ENCODE measurements at places on chromosomes 3 and 15.

DNA sequence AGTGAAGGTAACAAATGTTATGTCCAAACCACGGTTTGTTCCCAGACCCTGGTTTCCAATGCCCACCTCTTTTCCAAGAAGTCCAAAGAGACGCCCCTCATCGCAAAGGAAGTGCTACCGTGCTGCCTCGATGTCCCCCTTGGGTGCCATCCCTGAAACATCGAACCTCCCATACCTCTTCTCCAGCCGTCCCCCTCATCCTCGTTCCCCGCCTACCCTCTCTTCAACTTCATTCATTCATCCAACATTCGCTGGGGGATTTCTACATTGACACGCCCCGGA lies 467 bp downstream of the TIPIN start:
- DNase-seq, result no peak

DNA sequence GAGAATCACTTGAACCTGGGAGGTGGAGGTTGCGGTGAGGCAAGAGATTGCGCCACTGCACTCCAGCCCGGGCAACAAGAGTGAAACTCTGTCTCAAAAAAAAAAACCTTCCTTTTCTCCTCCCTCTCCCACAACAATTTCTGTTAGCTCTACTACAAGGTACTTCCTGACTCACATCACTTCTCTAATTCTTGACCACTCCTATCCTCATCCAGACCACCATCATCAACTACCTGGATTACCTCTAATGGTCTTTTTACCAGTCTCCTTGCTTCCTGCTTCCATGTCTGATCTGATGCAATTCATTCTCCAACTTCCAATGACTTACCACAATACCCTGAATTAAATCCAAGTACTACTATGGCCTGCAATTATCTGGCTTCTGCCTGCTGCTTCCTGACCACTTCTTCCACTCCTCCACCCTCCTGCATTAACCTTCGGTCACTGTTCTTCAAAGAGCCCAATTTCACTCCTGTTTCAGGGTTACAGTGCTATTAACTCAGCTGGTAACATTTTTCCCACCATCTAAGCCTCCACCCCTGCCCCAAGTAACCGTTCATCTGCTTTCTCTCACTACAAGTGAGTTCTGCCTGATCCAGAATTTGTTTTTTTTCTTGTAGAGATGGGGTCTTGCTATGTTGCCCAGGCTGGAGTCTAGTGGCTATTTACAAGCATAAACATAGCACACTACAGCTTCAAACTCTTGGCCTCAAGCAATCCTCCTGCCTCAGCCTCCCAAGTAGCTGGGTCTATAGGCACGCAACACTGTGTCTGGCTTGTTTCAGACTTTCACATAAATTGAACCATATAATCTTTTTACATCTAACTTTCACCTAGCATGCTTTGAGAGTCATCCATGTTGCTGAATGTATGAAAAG lies 27.8 kb downstream of the DCAF1 start:
- DNase-seq, result no peak

DNA sequence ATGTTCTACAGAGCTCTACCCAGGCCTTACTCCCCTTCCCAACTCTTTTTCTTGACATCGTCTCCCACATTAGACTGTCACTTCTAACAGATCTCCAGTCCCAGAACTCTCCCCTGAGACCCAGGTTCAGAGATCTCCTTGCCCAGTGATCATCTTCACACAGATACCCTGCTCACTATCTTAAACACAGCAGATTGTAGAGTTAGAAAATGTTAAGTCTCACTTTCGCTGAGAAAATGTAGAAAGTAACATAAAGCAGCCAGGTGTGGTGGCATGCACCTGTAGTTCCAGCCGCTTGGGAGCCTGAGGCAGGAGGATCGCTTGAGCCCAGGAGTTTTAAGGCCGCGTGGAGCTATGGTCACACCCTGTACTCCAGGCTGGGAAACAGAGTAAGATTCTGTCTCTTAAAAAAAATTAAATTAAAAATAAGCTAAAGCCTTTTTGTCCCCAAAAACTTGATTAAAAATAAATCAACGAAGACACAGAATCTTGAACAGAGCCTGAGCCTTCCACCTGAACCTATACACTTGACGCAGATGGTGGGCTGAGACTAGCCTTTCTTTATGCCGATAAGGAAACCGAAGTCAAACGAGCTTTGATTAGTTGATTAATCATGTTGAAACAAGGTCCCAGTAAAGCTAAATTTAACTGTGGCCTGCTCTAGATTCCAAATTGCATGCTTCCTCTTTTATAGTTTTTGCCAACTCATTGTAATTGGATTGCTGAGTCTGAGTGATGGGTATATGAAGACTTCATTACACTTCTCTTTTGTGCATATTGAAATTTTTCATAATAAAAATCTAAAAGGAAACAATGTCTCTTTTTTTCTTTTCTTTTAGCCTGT lies 31.3 kb upstream of the BLM start:
- DNase-seq, result no peak

DNA sequence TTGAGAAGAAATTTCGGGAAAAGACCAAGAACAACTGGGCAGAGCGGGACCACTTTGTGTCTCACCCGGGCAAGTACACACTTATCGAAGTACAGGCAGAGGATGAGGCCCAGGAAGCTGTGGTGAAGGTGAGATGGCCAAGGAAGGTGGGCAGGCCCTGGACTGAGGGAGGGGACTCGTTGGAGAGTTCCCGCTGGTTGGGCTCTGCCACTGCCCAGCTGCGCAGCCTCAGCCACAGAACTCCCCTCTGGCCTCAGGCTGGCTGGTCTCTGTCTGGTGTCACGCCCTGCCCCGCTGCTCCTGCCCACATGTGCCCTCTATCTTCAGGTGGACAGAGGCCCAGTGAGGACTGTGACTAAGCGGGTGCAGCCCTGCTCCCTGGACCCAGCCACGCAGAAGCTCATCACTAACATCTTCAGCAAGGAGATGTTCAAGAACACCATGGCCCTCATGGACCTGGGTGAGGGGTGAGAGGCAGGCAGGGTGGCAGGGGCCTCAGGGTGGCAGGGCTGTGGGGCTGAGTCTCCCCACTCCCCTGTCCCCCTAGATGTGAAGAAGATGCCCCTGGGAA lies 2.4 kb downstream of the PARP3 start:
- DNase-seq, result no peak

DNA sequence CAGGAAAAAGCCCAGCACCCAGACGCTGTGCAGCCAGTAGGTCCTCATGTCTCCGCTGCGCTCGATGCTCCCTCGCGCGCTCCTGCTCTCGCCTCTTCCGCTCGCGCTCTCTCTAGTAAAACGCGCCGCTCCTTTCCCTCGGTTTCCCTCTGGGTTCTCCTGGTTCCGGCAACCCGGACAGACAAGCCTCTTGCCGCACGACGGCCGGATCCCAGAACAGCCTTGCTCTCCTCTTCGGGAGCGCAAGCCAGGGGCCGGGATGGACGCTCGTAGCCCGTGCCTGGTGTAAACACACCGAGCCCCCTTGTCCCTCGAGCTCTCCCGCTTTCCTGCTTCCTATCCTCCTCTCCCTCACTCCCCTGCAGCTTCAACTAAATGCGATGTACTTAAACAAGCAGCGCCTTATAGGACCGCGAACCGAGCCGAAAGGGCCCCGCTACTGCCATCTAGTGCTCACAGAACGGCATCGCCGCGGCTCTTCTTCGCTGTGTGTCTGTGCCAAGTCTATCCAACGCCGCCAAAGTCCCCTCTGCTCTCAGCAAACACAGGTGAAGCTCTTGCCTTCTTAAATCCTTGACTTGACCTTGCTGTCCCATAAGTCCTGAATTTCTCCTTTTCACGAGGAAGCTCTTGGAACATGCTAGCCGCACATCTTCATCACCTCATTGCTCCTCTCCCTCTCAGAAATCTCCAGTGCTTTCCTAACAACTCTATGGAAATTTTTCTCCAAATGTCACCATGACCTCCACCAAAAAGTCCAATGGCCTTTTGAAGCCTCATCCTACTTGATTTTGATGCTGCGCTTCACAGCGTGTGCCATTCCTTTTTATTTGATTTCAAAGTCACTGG lies 1037.2 kb downstream of the IGSF11 start:
- peak; percentile 16 for DNase-seq

DNA sequence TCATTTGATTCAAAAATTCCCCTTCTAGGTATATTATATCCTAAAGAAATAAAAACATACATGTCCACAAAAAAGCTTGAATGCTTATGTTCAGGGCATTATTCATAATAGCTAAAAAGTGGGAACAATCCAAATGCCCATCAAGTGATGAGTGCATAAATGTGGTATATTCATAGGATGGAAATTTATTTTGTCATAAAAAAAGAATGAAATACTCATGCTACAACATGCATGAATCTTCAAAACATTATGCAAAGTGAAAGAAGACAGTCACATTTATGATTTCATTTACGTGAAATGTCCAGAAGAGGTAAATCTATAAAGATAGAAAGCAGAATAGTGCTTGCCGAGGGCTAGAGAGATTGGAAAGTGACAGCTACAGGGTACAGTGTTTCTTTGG lies 83.6 kb upstream of the SLC25A36 start:
- DNase-seq, result no peak

DNA sequence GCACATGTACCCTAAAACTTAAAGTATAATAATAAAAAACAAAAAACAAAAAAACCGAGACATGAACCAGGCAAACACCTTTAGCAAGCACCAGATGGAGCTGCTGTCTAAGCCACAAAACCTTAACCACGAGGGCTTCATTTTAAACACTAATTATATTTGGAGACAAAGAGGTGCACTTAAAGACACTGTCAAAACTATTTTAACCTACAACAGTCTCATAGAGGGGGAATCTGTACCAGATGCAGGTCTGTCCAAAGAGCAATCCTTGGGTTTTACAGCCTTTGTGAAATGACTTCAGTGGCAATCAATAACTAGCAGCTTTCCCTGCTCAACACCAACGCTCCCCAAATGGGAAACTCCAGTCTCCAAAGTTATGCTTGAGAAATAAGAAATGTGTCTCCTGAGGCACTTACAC lies 115.7 kb upstream of the TSPAN3 start:
- no peak for DNase-seq

DNA sequence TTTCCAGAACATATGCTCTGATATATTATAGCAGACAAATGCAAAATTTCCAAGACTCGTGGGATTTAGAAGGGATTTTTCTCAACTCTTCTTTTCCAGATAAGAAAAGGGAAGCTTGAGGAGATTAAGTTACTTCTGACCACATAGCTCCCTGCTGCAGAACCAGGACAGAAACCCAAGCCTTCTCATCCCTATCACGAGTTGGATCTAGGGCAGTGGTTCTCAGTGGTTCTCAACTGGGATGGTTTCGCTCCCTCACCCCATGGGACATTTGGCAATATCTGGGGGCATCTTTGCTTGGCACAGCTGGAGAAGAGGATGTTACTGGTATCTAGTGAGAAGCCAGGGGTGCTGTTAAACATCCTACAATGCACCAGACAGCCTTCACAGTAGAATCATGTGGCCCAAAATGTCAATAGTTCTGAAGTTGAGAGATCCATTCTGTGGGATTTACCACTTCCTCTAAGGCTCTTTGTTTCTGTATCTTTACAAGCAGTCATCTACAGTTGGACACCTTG lies 64.2 kb downstream of the LIPC start:
- no peak for DNase-seq

DNA sequence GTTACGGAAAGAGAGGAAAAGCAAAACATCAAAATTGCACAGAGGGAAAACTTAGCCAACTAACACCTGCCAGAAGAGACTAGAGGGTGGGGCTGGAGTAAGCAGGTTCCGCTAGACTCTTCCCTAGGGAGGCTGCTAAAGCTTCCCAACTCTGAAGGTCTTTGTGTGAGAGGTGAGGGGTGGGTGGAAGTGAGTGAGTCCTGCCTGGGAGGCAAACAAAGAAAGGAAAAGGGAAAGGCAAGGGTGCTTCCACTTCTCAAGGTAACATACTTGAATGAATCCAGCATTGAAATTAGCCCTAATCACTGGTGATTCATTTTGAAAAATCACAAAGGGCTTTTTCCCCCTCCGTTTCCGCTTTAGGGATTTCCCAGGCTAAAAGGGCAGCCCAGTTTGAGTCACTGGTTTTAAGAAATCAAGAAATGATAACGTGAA lies 220.5 kb upstream of the ADAMTS9 start:
- DNase-seq, result no peak

GRCh38 chr3:52529376-52530333 lies 4.0 kb downstream of the NT5DC2 start:
- DNase-seq, result no peak

GRCh38 chr3:22606938-22607337 lies 596.2 kb upstream of the UBE2E2 start:
- DNase-seq, result no peak

DNA sequence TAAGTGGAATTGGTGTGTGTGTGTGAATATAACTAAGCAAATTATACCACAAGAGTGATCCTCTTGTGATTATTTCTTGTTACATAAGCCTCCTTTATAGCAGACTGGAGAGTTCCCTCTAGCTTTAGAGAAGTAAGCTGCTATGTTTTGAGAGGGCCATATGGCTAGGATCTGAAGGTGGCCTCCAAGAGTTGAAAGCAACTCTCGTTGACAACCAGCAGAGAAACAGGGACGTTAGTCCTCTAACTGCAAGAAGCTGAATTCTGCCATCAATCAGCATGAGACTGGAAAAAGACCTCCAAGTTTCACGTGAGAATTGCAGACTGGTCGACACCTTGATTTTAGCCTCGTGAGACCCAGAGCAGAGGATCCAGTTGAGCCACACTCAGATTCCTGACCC lies 278.5 kb upstream of the ZNF717 start:
- DNase-seq, result no peak

All from SW 1271 (cell line).